ENCODE measurements at places on chromosomes 5 and 9.

GRCh38 chr9:125089331-125089730 is 54.0 kb downstream of the SCAI start:
- H3K4me3 ChIP-seq, result no peak overlapping the region
- peaks cover 10% of the 10 kb centered on the region for H3K4me1 ChIP-seq
- H3K27me3 ChIP-seq, result no peaks in the 10 kb centered on the region
- no peak overlapping the region for H3K27ac ChIP-seq
- DNase-seq, result no peak
- peaks cover 6% of the 10 kb centered on the region for H3K36me3 ChIP-seq

GRCh38 chr5:33409435-33410170 is 31.2 kb upstream of the TARS1 start:
- no peaks in the 10 kb centered on the region for H3K4me1 ChIP-seq
- no peak overlapping the region for H3K4me3 ChIP-seq
- H3K27me3 ChIP-seq, result peaks cover 12% of the 10 kb centered on the region
- no peaks in the 10 kb centered on the region for H3K36me3 ChIP-seq
- H3K27ac ChIP-seq, result no peak overlapping the region

DNA sequence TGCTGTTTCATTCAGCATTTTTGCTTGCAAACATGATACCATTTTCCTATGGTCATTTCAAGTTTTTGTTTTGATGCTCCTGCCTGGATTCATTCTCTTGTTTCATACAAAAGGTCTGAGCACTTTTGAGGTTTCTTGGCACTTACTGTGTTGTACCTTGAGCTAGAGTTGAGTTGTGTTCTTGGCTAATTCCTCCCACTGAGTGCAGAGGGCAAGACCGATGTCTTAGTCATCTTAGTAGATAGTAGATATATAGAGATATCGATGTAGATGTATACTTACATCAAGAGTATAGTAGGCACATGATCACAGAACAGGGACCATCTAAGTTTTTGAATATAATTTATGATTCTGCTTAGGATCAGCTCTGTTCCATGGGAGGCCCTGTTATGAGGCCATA is 366.6 kb downstream of the OSTF1 start:
- no peaks in the 10 kb centered on the region for H3K27me3 ChIP-seq
- no peaks in the 10 kb centered on the region for H3K36me3 ChIP-seq
- no peak overlapping the region for H3K4me3 ChIP-seq
- H3K27ac ChIP-seq, result no peak overlapping the region

DNA sequence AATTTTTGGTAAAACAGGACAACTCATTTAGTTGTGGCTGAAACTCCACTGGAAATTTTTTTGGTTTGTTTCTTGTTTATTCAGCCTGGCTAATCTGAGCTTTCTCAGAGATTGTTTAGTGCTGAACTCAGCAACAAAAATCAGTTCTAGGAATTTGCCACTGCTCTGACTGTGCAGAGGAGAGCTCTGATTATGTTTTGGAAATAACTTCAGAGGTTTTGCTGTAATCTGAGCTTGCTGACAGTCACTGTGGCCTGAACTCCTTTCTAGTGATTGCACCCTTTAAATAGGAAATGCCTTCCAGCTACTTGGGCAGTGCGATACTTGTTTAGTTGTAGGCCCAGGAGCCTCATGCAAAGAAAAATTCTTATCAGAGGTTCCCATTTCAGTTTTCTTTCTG is 60.2 kb downstream of the OSTF1 start:
- H3K36me3 ChIP-seq, result peaks cover 65% of the 10 kb centered on the region
- H3K27me3 ChIP-seq, result no peaks in the 10 kb centered on the region
- no peak for DNase-seq
- peak overlapping the region; percentile 93 for H3K27ac ChIP-seq
- H3K4me3 ChIP-seq, result peak overlapping the region; percentile 60
- H3K4me1 ChIP-seq, result peaks cover 73% of the 10 kb centered on the region

DNA sequence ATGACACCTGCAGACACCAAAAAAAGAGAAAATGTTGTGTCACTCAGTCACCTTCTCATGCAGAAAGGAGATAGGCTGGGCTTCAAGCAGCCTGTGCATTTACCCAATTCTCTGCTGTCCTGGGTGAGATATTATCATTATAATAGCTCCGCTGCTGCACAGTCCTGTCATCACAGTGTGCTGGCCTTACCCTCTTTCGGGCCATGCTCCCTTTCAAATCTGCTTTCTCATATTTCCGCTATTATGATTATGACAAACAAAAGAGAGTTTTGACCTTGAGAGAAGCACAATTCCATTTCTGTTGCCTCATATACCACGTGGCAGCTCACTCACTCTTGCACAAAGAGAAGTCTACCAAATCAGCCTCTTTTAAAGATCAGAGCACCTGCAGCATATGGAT is 1350.1 kb upstream of the ACO1 start:
- no peak for DNase-seq
- H3K4me3 ChIP-seq, result no peak overlapping the region
- peaks cover 4% of the 10 kb centered on the region for H3K27me3 ChIP-seq
- no peaks in the 10 kb centered on the region for H3K36me3 ChIP-seq
- H3K4me1 ChIP-seq, result peaks cover 12% of the 10 kb centered on the region

DNA sequence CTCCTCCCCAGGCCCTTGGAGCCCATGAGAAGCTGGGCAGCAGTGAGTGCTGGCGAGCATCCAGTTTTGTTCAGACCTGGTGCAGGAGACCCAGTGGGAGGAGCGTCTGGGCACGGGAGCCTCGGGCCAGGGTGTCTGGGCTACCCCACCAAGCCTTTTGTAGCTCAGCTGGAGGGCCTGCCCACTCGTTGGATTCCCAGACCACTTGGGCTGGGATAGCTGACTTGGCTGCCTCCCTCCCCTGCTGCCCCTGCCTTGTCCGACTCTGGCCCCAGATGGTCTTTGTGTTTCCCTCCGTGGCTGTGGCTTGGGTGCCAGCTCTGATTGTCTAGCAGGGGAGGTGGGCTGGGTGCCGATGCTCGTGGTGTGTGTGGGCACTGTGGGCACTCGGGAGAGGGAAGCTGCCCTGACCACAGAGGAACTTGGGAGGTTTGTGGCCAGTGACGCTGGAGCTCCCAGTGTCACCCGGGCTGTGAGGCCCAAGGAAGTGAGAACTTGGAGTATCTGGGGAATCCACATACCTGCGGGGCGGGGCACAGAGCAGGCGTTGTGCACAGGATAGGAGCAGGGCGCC is 47.3 kb downstream of the WNK2 start:
- no peak overlapping the region for H3K27ac ChIP-seq
- no peaks in the 10 kb centered on the region for H3K4me1 ChIP-seq
- H3K27me3 ChIP-seq, result peaks cover 24% of the 10 kb centered on the region
- H3K4me3 ChIP-seq, result no peak overlapping the region

GRCh38 chr5:20020247-20020646 is 32.2 kb upstream of the CDH18 start:
- DNase-seq, result no peak
- no peak overlapping the region for H3K27ac ChIP-seq
- H3K36me3 ChIP-seq, result no peaks in the 10 kb centered on the region
- H3K4me1 ChIP-seq, result no peaks in the 10 kb centered on the region
- H3K4me3 ChIP-seq, result no peak overlapping the region

DNA sequence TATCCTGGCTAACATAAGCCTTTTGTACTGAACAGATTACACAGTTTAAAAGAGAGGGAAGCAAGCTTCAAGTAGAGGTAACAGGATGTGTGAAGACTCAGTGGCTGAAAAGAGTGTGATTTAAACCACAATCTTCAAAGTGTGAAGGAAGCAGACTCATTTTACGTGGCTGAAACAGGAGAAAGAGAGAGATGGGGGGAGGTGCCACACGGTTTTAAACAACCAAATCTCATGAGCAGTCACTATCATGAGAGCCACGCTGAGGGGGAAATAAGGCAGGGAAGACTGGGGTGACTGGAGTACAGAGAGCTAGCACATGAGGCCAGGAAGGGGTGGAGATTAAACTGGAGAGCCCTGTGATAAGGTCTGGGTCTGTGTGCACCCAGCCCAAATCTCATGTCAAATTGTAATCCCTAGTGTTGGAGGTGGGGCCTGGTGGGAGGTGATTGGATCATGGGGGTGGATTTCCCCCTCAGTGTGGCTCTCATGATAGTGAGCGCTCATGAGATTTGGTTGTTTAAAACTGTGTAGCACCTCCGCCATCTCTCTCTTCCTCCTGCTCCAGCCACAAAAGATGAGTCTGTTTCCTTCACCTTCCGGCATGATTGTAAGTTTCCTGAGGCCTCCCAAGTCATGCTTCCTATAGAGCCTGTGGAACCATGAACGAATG is 318.6 kb upstream of the CD180 start:
- H3K4me3 ChIP-seq, result no peak overlapping the region
- peak; percentile 54 for DNase-seq
- H3K4me1 ChIP-seq, result peaks cover 65% of the 10 kb centered on the region
- H3K27me3 ChIP-seq, result no peaks in the 10 kb centered on the region

GRCh38 chr9:81879501-81879916 is 48.7 kb upstream of the SPATA31D4 start:
- no peak for DNase-seq
- H3K4me3 ChIP-seq, result no peak overlapping the region
- no peaks in the 10 kb centered on the region for H3K4me1 ChIP-seq
- no peak overlapping the region for H3K27ac ChIP-seq
- H3K36me3 ChIP-seq, result no peaks in the 10 kb centered on the region

DNA sequence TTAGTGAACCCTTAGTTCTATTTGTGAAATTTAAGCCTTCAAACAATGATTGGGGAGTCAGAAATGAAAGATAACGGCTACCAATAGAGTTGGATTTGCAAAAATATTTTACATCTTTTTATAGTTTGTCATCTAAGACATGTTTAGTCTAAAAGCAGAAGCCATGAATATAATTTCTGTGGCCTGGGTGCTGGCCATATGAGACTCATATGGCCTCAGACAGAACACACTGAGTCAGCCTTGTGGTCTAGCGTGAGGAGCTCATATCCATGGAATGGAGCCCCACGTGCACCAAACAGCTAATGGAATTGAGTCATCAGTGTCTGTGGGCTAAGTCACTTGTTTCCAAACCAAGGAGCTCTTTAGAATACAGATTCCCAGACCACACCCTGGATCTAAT is 240.7 kb upstream of the NREP start:
- no peak overlapping the region for H3K4me3 ChIP-seq
- no peak for DNase-seq
- H3K36me3 ChIP-seq, result no peaks in the 10 kb centered on the region
- H3K4me1 ChIP-seq, result peaks cover 2% of the 10 kb centered on the region
- peaks cover 6% of the 10 kb centered on the region for H3K27me3 ChIP-seq

- H3K27ac ChIP-seq, result no peak overlapping the region
- no peak for DNase-seq
- no peaks in the 10 kb centered on the region for H3K27me3 ChIP-seq
- H3K4me1 ChIP-seq, result no peaks in the 10 kb centered on the region
- H3K4me3 ChIP-seq, result no peak overlapping the region
These were observed 304.1 kb downstream of the DEPDC1B start for GRCh38 chr5:60395712-60396329.

GRCh38 chr9:4689687-4690104 is 10.3 kb downstream of the CDC37L1 start:
- H3K27me3 ChIP-seq, result no peaks in the 10 kb centered on the region
- H3K4me1 ChIP-seq, result peaks cover 59% of the 10 kb centered on the region
- peaks cover 63% of the 10 kb centered on the region for H3K36me3 ChIP-seq
- H3K4me3 ChIP-seq, result no peak overlapping the region
- DNase-seq, result no peak
- H3K27ac ChIP-seq, result peak overlapping the region; percentile 86

DNA sequence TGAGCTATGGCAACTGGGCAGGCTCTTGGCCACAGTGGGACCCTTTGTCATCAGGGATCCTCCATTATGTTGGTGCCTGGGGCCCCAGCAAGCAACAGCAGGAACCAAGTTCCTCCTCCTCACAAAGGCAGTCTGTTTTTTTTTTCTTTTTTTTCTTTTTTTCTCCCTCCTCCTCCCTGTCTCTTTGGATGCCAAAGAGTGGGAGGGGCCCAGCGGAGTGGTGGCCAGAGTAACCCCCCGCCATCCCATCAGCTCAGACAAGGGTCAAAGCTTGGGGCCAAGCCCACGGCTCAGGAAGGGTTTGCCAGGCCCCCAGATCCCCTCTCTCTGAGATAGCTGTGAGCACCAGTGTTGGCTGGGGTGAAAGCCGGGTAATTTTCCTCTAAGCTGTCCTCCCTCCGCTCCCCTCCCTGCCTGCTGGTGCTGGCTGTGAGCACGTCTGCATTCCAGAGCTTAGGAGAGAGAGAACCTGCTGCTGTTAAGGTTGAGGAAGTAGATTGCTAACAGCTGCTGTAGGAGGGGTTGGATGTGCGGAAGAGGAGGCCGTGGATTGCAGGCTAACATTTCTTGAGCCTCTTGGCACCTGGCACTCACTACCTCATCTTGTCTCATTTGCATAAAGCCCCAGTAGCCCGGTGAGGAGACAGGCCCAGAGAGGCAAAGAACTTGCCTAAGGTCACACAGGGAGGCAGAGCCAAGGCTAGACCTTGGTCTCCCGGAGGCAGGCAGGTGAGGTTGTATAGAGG is 21.2 kb downstream of the GSN start:
- no peaks in the 10 kb centered on the region for H3K27me3 ChIP-seq
- DNase-seq, result no peak
- peaks cover 30% of the 10 kb centered on the region for H3K4me1 ChIP-seq
- no peak overlapping the region for H3K27ac ChIP-seq

Data from activated T-cell treated with anti-CD3 and anti-CD28 coated beads, Interleukin-2, amount 50 U/mL, for 24 hours (primary cell).